ENCODE measurements at places on chromosomes 5 and 9.

GRCh38 chr9:99868845-99869244 is 37.6 kb upstream of the STX17 start:
- no peak for DNase-seq
- peaks cover 21% of the 10 kb centered on the region for H3K4me1 ChIP-seq
- no peaks in the 10 kb centered on the region for H3K27me3 ChIP-seq
- peaks cover 22% of the 10 kb centered on the region for H3K36me3 ChIP-seq
- H3K4me3 ChIP-seq = no peak overlapping the region
- peak overlapping the region; percentile 3 for H3K27ac ChIP-seq

GRCh38 chr5:149961957-149962409 is 1.4 kb downstream of the SLC26A2 start:
- H3K27ac ChIP-seq = no peak overlapping the region
- H3K27me3 ChIP-seq = no peaks in the 10 kb centered on the region
- H3K4me3 ChIP-seq = peak overlapping the region; percentile 90
- peaks cover 2% of the 10 kb centered on the region for H3K36me3 ChIP-seq
- H3K4me1 ChIP-seq = peaks cover 31% of the 10 kb centered on the region

- H3K27me3 ChIP-seq = no peaks in the 10 kb centered on the region
- DNase-seq = no peak
- H3K36me3 ChIP-seq = no peaks in the 10 kb centered on the region
- no peak overlapping the region for H3K4me3 ChIP-seq
- H3K27ac ChIP-seq = no peak overlapping the region
Observed at GRCh38 chr5:126536874-126537273, 58.1 kb downstream of the ALDH7A1 start.

GRCh38 chr5:176637556-176637955 is 7.1 kb downstream of the EIF4E1B start:
- peaks cover 9% of the 10 kb centered on the region for H3K4me1 ChIP-seq
- peaks cover 26% of the 10 kb centered on the region for H3K27me3 ChIP-seq
- H3K27ac ChIP-seq = no peak overlapping the region
- no peaks in the 10 kb centered on the region for H3K36me3 ChIP-seq
- no peak for DNase-seq
- no peak overlapping the region for H3K4me3 ChIP-seq

GRCh38 chr9:137194909-137195308 is 5.6 kb downstream of the TPRN start:
- peaks cover 5% of the 10 kb centered on the region for H3K36me3 ChIP-seq
- H3K4me1 ChIP-seq = peaks cover 11% of the 10 kb centered on the region
- DNase-seq = no peak
- H3K27me3 ChIP-seq = no peaks in the 10 kb centered on the region
- H3K4me3 ChIP-seq = no peak overlapping the region
- H3K27ac ChIP-seq = no peak overlapping the region

DNA sequence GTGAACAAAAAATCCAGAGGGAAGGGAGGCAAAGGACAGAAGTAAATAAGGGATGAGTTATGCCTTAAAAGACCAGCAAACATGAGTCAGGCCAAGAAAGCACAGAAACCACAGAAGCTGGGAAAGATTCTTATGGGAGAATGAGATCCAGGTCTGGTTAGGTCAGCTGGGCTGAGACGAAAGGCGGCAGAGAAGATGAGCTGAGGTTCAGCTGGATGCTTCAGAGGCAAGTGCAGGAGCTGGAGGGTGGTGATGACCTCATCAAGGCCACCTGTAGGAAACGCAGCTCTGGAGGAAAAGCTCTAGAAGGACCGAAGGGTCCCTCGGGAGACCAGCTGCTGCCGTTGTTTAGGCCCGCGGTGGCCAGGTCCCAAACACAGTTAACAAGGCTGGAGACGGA is 152.0 kb downstream of the MYO10 start:
- no peak for DNase-seq
- no peaks in the 10 kb centered on the region for H3K36me3 ChIP-seq
- peaks cover 19% of the 10 kb centered on the region for H3K4me1 ChIP-seq
- no peak overlapping the region for H3K4me3 ChIP-seq
- H3K27ac ChIP-seq = peak overlapping the region; percentile 71
- peaks cover 5% of the 10 kb centered on the region for H3K27me3 ChIP-seq

DNA sequence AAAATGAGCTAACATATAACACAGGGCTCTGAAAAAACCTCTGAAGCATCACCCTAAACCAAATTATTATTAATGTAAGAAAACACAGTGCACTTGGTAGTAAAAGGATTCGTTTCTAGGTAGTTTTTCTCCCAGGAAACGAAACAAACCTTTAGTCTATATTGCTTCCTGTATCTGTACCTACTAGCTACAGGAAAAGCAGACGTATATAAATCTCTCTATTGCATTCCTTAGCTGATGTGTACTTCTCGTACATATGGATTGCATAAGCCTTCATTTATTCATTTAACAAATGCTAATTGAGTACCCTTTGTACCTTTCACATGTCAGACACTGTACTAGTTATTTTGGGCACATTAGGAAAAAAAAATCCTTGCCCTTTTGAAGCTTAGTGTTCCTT is 85.0 kb upstream of the RASA1 start:
- H3K27me3 ChIP-seq = no peaks in the 10 kb centered on the region
- peak overlapping the region; percentile 52 for H3K27ac ChIP-seq
- H3K4me3 ChIP-seq = no peak overlapping the region
- H3K4me1 ChIP-seq = peaks cover 16% of the 10 kb centered on the region
- no peak for DNase-seq

DNA sequence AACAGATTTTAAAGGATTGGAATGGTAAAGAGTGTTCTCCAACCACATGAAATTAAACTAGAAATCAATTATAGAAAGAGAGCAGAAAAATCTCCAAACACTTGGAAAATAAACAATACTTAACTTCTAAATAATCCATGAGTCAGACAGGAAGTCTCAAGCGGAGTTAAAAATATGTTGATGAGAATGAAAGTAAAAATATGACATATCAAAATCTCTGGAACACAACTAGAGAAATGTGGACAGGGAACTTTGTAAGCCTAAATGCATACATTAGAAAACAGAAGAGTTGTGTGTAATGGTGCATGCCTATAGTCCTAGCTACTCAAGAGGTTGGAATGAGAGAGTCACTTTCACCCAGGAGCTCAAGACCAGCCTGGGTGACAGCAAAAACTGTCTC is 47.9 kb upstream of the ZNF618 start:
- peaks cover 13% of the 10 kb centered on the region for H3K27me3 ChIP-seq
- no peaks in the 10 kb centered on the region for H3K36me3 ChIP-seq
- no peak overlapping the region for H3K4me3 ChIP-seq
- H3K4me1 ChIP-seq = peaks cover 2% of the 10 kb centered on the region
- no peak overlapping the region for H3K27ac ChIP-seq
- DNase-seq = no peak

DNA sequence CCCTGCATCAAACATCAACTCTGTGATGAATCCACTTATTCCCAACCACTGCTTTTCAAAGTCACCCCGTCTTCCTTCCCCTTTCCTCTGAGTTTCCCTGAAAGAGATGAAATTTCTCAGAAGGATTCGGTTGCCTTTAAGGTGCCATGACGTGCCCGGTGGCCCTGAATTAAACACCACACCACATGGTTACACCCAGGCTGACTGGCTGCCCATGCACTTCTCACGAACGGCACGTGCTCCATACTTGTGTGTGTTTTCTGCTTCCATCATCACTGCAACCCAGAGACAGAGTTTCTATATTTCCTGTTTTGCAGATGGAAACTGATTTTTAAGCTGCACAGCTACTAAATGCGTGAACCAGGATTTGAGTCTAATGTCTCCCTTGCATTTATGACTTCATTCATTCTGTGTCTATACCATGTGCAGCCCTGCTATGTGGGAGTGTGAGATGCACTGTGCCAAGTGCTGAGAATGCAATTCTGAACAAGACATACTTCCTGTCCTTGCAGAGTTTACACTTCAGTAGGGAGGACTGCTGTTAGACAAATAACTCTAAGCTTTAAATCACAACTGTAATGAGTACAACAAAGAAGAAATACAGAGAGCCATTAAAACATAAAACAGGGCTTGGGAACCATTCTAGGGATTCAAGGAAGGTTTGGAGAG is 162.9 kb downstream of the NXNL2 start:
- H3K4me3 ChIP-seq = no peak overlapping the region
- DNase-seq = no peak
- H3K27me3 ChIP-seq = peaks cover 8% of the 10 kb centered on the region
- no peaks in the 10 kb centered on the region for H3K36me3 ChIP-seq
- H3K4me1 ChIP-seq = no peaks in the 10 kb centered on the region

DNA sequence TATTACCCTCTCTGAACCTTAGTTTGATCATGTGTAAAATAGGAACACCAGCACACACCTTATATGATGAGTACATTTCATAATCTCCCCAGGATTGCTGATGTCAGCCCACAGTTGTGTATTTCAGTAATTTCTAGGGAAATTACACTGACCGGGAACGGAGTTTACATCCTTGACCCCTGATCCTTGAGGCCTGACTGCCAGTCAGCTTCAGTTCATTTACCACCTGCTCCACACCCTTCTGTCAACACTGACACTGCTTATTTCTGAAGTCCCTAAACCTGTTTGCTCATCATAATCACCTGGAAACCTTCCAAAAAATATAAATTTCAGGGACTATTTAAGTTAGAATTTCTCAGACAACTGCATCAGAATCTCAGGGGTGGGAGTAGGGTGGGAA is 55.3 kb downstream of the ZNF622 start:
- no peaks in the 10 kb centered on the region for H3K4me1 ChIP-seq
- peaks cover 5% of the 10 kb centered on the region for H3K27me3 ChIP-seq
- no peak for DNase-seq
- H3K36me3 ChIP-seq = no peaks in the 10 kb centered on the region
- no peak overlapping the region for H3K4me3 ChIP-seq

- no peak overlapping the region for H3K27ac ChIP-seq
- H3K4me1 ChIP-seq = no peaks in the 10 kb centered on the region
- H3K27me3 ChIP-seq = peaks cover 10% of the 10 kb centered on the region
- no peak overlapping the region for H3K4me3 ChIP-seq
Observed at GRCh38 chr9:70192707-70193106, 66.1 kb upstream of the SMC5 start.

- no peak for DNase-seq
- no peaks in the 10 kb centered on the region for H3K4me1 ChIP-seq
- H3K27me3 ChIP-seq = peaks cover 10% of the 10 kb centered on the region
Observed at GRCh38 chr9:73200694-73201452, 49.2 kb downstream of the ANXA1 start.

- no peaks in the 10 kb centered on the region for H3K27me3 ChIP-seq
- H3K4me3 ChIP-seq = no peak overlapping the region
- DNase-seq = no peak
- no peak overlapping the region for H3K27ac ChIP-seq
- no peaks in the 10 kb centered on the region for H3K4me1 ChIP-seq
Observed at GRCh38 chr5:116898917-116899316, 324.3 kb upstream of the SEMA6A start.

DNA sequence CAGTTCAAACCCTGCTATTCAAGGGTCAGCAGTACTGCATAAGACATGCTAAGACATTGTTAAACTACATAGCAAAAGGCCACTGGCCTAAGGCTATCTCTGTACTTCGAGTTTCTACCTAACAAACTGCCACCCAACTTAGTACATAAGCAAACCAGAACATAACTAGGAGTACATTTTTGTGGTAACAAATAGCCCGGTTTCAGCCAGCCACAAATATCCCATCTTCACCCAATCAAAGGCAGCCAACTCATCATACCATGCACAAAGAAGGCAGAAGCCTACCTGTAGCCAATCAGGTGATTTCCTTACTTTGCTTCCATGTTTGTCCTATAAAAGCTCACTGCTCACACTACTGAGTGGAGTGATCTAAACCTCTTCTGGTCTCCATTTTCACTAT is 201.4 kb downstream of the SMARCA2 start:
- no peak overlapping the region for H3K27ac ChIP-seq
- no peak overlapping the region for H3K4me3 ChIP-seq
- no peaks in the 10 kb centered on the region for H3K27me3 ChIP-seq
- H3K36me3 ChIP-seq = no peaks in the 10 kb centered on the region
- no peaks in the 10 kb centered on the region for H3K4me1 ChIP-seq
